HFF-Myc (cell line): ENCODE measurements at places on chromosomes 5 and 9.

- no peak for DNase-seq
These were observed 7.0 kb upstream of the UGT3A2 start for GRCh38 chr5:36073595-36074216.

GRCh38 chr5:87825583-87825982 lies 412.9 kb upstream of the CCNH start:
- DNase-seq = no peak

- DNase-seq = no peak
These were observed 42.7 kb downstream of the RIGI start for GRCh38 chr9:32483343-32483742.

GRCh38 chr5:170571875-170572852 lies 68.3 kb downstream of the KCNIP1 start:
- DNase-seq = no peak

- DNase-seq = no peak
These were observed 425.8 kb downstream of the MAN2A1 start for GRCh38 chr5:110115503-110115902.

- no peak for DNase-seq
These were observed 145.4 kb upstream of the IER5L start for GRCh38 chr9:129323376-129323998.

DNA sequence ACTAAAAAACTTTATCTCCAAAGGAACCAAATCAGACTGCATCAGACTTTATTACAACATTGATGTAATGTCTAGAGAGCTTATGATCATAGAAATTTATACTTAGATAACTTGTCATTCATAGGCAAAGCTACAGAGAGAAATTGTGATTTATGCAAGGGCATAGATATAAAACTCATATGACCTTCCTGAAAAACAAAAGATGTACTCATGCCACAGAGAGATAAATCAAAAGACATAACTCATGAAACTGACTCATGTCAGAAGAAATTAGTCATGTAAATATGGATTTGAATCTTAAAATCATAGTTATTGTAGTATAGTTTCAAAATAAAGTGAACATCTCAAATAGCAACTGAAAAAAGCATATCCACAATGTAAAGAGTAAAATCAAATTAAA lies 186.2 kb downstream of the GABBR2 start:
- DNase-seq = no peak

- no peak for DNase-seq
These were observed 43.2 kb upstream of the RICTOR start for GRCh38 chr5:39117401-39117800.

GRCh38 chr5:65299861-65300260 lies 181.9 kb downstream of the ADAMTS6 start:
- peak; percentile 63 for DNase-seq

DNA sequence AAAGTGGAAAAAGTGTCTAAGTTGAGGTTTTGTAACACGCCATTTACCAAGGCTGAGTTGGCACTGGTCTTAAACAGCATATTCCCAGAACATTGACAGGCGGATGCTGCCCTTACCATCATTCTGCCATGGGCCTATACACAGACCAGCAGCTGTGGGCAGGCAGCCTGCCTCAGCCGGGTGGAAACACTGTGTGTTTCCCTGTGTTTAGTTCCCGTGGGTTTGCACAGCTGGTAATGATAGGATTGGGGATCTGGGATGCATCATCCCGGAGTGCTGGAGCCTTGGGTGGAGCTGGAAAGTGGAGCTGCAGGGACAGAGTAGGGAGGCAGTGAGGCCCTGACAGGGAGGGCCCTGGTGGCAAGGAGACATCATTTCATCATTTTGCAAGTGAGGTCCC lies 5.5 kb upstream of the FGD3 start:
- DNase-seq = no peak

DNA sequence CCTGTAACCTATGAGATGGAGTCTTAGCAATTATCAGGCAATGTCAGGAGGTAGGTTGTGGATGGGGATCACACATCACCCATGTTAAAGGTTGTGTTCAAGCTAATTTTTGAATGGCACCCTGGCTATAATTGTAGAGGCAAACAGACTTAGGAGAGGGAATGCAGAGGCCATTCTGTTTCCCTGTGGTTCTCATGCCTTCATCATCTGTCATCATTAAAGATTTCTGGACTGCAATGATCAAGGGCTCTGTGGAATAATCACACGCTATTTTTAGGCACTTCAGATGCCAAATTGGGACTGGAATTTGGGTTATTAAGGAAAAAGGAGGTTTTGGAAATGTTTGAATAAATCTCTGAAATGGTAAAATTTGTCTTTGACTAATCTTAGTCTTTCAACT lies 1065.4 kb downstream of the TAF11L14 start:
- no peak for DNase-seq

GRCh38 chr5:72611118-72611730 lies 104.0 kb upstream of the ZNF366 start:
- peak; percentile 42 for DNase-seq

GRCh38 chr9:16585591-16585990 lies 284.9 kb downstream of the BNC2 start:
- DNase-seq = no peak

DNA sequence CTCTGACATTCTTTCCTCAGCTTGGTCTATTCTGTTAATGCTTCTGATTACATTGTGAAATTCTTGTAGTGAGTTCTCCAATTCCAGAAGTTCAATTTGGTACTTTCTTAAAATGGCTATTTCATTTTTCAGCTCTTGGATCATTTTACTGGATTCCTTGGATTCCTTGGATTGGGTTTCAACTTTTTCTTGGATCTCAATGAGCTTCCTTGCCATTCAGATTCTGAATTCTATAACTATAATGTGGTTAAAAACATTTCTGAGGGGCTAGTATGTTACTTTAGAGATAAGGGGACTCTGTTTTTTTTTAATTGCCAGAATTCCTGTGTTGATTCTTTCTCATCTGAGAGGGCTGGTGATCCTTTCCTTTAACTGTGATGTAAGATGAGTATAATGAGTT lies 136.4 kb downstream of the MCTP1 start:
- DNase-seq = no peak

- peak; percentile 31 for DNase-seq
These were observed 7.0 kb upstream of the GADD45G start for GRCh38 chr9:89597711-89598362.

GRCh38 chr5:159362220-159362619 lies 31.9 kb upstream of the IL12B start:
- DNase-seq = no peak

- no peak for DNase-seq
These were observed 7.0 kb upstream of the RASGEF1C start for GRCh38 chr5:180215783-180216630.

GRCh38 chr5:74935752-74936091 lies 69.5 kb upstream of the FAM169A start:
- no peak for DNase-seq

GRCh38 chr9:135062254-135062653 lies 25.2 kb upstream of the OLFM1 start:
- no peak for DNase-seq

DNA sequence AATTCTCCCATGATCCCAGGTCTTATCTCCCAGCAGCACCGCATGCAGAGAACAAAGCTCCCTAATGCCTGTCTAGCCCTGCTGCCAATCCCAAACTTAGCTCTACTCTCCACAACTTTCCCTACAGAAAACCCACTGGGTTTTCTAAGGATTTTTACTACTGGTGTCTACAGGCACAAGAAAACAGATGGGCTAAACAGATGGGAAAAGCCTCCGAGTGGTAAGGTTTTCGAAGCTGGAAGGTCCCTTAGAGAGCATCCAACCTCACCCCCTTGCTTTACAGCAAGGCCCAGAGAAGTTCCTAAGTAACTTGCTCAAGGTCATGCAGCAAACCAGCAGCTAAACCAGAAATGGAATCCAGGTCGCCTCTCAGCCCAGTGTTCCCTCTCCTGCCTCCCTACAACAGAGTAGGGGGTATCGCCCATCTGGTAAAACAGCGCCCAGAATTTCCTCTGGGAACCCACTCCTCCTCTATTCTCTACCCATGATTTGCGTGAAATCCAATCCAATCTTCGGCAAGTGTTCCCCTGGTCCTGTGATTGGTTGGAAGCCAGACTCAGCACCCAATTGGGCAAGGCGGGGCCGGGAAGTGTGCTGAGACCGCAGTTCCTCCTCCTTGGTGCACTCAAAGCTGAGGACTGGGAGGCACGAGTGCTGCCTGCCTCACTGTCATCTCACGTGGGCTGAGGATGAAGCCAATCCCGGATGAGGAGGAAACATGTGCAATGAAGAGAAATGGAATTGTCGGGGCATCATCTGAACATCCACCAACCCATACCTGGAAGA lies 20.8 kb downstream of the CPLX2 start:
- no peak for DNase-seq

- DNase-seq = no peak
These were observed 62.5 kb downstream of the CRB2 start for GRCh38 chr9:123418506-123418905.

GRCh38 chr9:131607591-131607990 lies 62.3 kb downstream of the PRRT1B start:
- no peak for DNase-seq

DNA sequence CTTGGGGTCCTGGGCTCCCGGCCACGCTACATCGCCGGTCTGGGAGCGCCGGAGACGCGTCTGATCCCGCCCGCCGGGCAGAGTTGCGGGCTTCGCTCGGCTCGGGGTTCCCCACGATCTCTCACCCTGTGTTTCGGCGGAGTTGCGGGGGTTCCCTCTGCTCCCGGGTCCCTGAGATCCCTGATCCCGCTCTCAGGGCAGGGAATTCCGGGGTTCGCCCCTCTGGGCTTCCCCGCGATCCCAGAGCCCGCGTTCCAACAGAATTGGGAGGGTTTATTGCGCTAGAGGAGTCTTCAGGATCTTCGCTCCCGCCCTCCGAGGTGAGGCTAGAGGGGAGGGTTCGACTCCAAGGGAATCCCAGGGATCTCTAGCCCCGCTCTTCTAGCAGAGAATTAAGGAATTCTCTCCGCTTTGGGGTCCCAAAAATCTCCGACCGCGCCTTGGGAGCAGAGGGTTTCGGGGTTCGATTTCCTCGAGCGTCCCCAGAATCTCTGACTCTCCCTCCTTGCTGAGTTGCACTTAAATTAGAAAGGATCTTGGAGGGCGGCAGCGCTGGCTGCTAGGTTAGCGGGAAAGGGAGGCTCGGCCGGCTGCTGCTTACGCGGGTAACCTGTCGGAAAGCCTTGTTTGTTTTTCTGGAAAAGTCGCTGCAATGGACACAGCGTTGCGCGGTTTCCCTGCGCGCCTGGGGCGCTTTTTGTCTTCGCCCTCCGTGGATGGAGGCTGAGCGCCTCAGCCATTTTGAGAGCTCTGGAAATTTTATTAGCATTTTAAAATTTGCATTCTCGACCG lies 1.3 kb downstream of the DMRT1 start:
- no peak for DNase-seq
